ENCODE measurements at places on chromosomes 6 and 20. TPM values are rescaled to one million over a fixed set of nuclear protein-coding genes. Genes with fewer than 3 reads are reported as not detected.

Gene KCNK16
- total RNA-seq = not detected

Gene STMND1
- not detected for total RNA-seq

Gene CBLN4
- not detected for total RNA-seq

Gene RGS17
- total RNA-seq = not detected

Gene KHDC1
- not detected for total RNA-seq

Gene MUCL3
- total RNA-seq = 252 TPM

Gene SIRPD
- not detected for total RNA-seq
